ENCODE measurements at places on chromosomes 1 and 21.
A peak's percentile ranks its signal among the peaks of the same experiment; 100 is the strongest.

GRCh38 chr1:89608319-89608983 is 24.5 kb upstream of the LRRC8C start:
- H3K36me3 ChIP-seq: no peaks in the 10 kb centered on the region
- no peak overlapping the region for H3K27ac ChIP-seq
- no peaks in the 10 kb centered on the region for H3K27me3 ChIP-seq
- no peaks in the 10 kb centered on the region for H3K4me1 ChIP-seq
- H3K4me3 ChIP-seq: no peak overlapping the region
- no peak for DNase-seq

DNA sequence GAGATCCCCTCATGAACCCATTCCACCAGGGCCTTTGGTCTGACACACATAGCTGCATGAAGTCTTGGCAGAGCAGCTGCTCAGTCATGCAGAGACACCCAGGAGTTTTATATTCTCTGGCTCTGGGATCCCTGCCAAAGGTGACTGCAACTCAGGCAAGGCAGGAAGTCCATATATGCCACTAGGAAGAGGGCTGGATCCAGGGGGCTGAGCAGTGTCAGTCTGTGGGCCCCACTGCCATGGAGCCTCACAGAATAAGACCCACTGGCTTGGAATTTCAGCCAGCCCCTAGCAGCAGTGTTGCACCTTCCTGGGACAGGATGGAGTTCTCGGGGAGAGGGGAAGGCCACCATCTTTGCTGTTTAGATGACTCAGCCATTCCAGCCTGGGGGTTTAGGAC is 199.7 kb downstream of the TBX15 start:
- no peak overlapping the region for H3K4me3 ChIP-seq
- H3K36me3 ChIP-seq: no peaks in the 10 kb centered on the region
- DNase-seq: no peak
- no peak overlapping the region for H3K27ac ChIP-seq
- no peaks in the 10 kb centered on the region for H3K27me3 ChIP-seq

DNA sequence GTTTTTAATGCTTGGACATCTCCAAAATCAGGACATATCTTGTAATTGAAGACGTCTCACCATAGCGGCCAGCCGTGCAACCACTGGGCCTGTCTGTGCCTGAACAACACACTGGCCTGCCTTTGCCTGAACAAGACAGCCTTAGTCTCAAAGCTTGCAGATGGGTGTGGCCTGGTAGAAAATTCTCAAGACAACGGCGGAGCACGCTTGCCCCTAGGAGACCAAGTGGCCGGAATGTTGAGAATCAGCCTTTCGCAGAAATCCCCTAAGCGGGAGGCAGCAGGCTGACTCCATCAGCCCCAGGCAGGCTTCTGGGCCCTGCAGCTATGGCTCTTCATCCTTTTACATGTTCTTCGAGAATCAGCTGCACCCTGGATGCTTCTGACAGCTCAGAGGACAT is 98.0 kb upstream of the C1orf174 start:
- H3K27me3 ChIP-seq: no peaks in the 10 kb centered on the region
- no peak for DNase-seq
- H3K27ac ChIP-seq: no peak overlapping the region

DNA sequence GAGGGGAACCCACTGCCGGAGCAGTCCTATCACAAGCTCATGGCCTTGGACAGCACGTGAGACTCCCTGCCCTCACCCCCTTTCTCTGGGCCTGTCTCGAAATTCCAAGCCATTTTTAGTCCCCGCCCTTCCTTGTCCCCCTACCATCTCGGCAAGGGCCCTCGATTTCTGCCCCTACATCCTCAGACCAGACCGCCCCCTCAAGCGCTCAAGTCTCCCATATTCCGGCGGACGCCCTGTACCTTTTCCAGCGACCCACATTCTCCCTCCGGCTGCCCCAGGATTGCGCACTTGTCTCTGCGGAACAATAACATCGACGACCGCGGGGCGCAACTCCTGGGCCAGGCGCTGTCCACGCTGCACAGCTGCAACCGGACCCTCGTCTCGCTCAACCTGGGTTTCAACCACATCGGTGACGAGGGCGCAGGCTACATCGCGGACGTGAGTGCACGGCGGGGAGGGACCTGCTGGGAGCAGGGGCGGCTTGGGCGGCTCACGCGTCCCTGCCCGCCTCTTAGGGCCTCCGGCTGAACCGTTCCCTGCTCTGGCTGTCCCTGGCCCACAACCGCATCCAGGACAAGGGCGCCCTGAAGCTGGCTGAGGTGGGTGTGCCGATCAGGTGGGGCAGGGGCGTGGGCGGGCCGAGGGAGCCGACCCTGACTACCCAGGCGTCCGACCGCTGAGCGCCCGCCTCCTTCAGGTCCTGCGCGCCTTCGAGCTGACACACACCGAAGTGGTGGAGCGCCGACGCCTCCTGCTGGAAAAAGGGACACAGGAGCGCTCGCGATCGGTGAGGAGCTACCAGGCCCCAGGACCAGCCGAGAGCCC is 7.0 kb downstream of the LRRC71 start:
- H3K36me3 ChIP-seq: no peaks in the 10 kb centered on the region
- H3K4me1 ChIP-seq: peaks cover 4% of the 10 kb centered on the region
- DNase-seq: no peak
- H3K4me3 ChIP-seq: peak overlapping the region; percentile 35

DNA sequence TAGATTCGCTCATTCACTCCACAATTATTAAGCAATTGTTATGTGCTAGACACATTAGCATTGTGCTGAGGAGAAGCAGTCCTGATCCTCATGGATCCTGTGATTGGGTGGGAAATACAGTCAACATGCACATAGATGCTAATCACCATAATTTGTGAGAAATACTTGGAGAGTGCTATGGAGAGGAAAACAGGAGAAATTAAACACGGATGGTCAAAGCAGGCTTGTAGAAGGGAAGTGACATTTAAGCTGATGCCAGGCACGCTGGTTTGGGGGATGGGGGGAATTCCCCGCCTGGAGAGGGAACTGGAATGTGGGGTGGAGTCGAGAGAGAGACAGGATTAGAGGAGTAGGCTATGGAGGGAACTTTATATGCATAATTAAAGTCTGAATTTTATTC is 52.2 kb upstream of the L1TD1 start:
- H3K4me1 ChIP-seq: peaks cover 2% of the 10 kb centered on the region
- H3K36me3 ChIP-seq: no peaks in the 10 kb centered on the region
- H3K27ac ChIP-seq: no peak overlapping the region
- no peak overlapping the region for H3K4me3 ChIP-seq

GRCh38 chr1:48697066-48697707 is 79.5 kb downstream of the BEND5 start:
- no peak overlapping the region for H3K4me3 ChIP-seq
- H3K27me3 ChIP-seq: no peaks in the 10 kb centered on the region
- no peaks in the 10 kb centered on the region for H3K36me3 ChIP-seq
- H3K27ac ChIP-seq: no peak overlapping the region
- no peaks in the 10 kb centered on the region for H3K4me1 ChIP-seq

- H3K4me1 ChIP-seq: peaks cover 2% of the 10 kb centered on the region
- H3K4me3 ChIP-seq: no peak overlapping the region
- no peak overlapping the region for H3K27ac ChIP-seq
- DNase-seq: no peak
Observed at GRCh38 chr1:24089743-24090555, 22.0 kb downstream of the MYOM3 start.

DNA sequence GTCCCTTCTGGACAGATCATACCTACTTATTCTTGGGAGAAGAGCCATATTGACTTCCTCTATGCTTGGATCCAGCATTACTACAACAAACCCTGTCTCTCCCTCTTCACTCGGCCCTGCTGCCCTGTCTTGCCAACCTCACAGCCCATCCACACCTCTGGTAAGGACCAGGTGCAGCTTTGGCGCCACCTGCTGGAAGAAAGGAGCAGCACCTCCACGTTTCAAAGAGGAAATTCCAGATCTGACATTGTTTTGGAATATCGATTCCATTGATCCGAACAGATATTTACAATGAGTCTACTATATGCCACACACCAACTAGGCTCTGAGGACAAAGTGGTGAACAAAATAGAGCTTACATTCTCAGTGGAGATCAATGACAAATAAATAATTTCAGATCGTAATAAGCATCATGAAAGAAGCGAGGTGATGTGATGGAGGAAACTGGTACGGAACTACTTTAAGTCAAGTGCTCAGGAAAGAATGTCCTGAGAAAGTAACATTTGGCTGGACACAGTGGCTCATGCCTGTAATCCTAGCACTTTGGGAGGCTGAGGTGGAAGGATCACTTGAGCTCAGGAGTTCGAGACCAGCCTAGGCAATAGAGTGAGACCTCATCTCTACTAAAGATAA is 18.7 kb downstream of the MFSD2A start:
- peak; percentile 61 for DNase-seq
- no peak overlapping the region for H3K27ac ChIP-seq
- H3K4me1 ChIP-seq: no peaks in the 10 kb centered on the region
- no peak overlapping the region for H3K4me3 ChIP-seq
- no peaks in the 10 kb centered on the region for H3K27me3 ChIP-seq
- H3K36me3 ChIP-seq: peaks cover 12% of the 10 kb centered on the region

GRCh38 chr21:28333578-28334075 is 659.0 kb downstream of the LTN1 start:
- H3K4me3 ChIP-seq: no peak overlapping the region
- no peak for DNase-seq
- no peak overlapping the region for H3K27ac ChIP-seq
- no peaks in the 10 kb centered on the region for H3K27me3 ChIP-seq
- no peaks in the 10 kb centered on the region for H3K4me1 ChIP-seq
- H3K36me3 ChIP-seq: no peaks in the 10 kb centered on the region

GRCh38 chr1:30024411-30025195 is 698.8 kb downstream of the MATN1 start:
- no peak overlapping the region for H3K4me3 ChIP-seq
- H3K36me3 ChIP-seq: no peaks in the 10 kb centered on the region
- H3K27me3 ChIP-seq: no peaks in the 10 kb centered on the region
- H3K4me1 ChIP-seq: no peaks in the 10 kb centered on the region

- no peak overlapping the region for H3K27ac ChIP-seq
- no peak overlapping the region for H3K4me3 ChIP-seq
- peaks cover 9% of the 10 kb centered on the region for H3K4me1 ChIP-seq
- DNase-seq: no peak
- no peaks in the 10 kb centered on the region for H3K27me3 ChIP-seq
- H3K36me3 ChIP-seq: no peaks in the 10 kb centered on the region
Observed at GRCh38 chr1:25704267-25704691, 87.7 kb downstream of the MAN1C1 start.

GRCh38 chr1:220701974-220702373 is 11.8 kb downstream of the C1orf115 start:
- H3K4me3 ChIP-seq: no peak overlapping the region
- no peaks in the 10 kb centered on the region for H3K27me3 ChIP-seq
- peaks cover 1% of the 10 kb centered on the region for H3K4me1 ChIP-seq
- H3K27ac ChIP-seq: no peak overlapping the region
- no peak for DNase-seq

- DNase-seq: no peak
- H3K4me3 ChIP-seq: no peak overlapping the region
- H3K36me3 ChIP-seq: no peaks in the 10 kb centered on the region
- no peak overlapping the region for H3K27ac ChIP-seq
Observed at GRCh38 chr1:82979593-82980236, 1019.2 kb downstream of the TTLL7 start.

GRCh38 chr1:218851586-218851985 is 322.1 kb upstream of the LYPLAL1 start:
- no peaks in the 10 kb centered on the region for H3K4me1 ChIP-seq
- H3K27ac ChIP-seq: no peak overlapping the region
- H3K36me3 ChIP-seq: no peaks in the 10 kb centered on the region
- no peak for DNase-seq
